ENCODE measurements at places on chromosomes 12 and 14.

- DNase-seq, result no peak
Measured at GRCh38 chr12:24431872-24432271, 482.4 kb upstream of the SOX5 start.

DNA sequence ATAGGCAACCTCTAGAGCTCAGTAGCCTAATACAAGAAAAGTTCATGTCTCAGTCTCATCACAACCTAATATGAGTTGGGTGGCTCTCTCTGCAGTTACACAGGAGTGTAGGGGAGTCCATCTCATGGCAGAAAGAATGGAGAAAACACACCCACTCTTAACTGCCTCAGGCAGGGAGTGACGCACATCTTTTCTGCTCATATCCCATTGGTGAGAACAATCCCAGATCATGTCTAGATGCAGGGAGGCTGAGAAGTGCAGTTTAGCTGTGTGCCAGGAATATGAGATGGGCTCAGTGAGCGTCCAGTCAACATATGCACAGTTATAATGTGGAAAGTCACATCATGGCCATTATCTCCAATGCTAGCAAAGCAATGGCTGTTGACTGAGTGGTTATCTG, 59.3 kb upstream of the KCNA5 start:
- no peak for DNase-seq

- no peak for DNase-seq
Measured at GRCh38 chr12:38847247-38847646, 58.1 kb downstream of the CPNE8 start.

DNA sequence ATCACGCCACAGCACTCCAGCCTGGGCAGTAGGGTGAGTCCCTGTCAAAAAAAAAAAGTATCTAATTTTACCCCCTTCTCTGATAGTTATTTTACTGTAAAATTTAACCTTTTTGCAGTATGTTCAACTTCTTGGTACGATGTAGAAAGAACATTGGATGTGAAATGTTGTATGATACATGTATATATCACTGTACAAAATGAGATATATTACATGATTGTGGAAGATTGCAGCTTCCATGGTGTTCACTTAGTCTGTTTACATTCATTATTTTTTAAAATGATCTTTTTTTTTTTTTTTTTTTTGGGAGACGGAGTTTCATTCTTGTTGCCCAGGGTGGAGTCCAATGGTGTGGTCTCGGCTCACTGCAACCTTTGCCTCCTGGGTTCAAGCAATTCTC, 9.0 kb downstream of the SP1 start:
- DNase-seq, result no peak

- no peak for DNase-seq
Measured at GRCh38 chr14:101506926-101507835, 54.1 kb upstream of the DIO3 start.

GRCh38 chr12:85424581-85425348, 144.7 kb downstream of the ALX1 start:
- DNase-seq, result no peak

GRCh38 chr12:12759234-12759915, 26.1 kb upstream of the APOLD1 start:
- DNase-seq, result no peak

DNA sequence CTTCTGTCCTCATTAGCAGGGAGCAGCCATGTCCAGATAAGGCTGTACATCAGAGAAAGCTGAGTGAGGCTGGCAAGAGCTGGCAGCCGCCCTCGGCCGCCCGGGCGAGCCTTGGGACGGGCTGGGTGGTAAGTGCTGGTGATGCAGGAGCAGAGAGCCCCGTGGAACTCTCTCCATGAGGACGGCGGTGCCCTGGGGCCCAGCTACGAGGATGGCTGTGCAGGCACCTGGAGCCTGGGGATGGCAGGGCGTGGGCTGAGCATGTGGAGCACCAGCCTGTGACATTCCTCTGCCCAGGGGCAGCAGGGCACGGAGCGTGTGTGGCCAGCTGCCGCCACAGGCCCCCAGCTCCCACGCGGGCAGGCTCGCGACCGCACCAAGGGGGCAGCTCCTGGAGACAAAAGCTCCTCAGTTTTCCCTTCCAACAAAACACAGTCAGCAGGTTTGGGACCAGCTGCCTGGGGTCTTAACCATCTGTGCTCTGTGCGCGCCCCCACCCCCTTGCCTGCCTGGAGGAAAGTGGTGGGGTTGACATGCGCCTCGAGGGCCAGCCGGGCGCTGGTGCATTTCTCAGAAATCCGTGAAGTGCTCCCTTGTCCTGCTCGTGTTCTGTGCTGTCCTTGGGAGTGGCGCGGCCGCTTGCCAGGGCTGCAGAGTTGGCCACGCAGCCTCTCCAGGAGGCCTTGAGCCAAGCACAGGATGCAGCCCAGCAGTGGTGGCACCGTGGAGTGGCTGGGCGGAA, 21.4 kb downstream of the PACS2 start:
- DNase-seq, result no peak

- DNase-seq, result no peak
Measured at GRCh38 chr12:62832027-62832426, 102.9 kb downstream of the PPM1H start.

DNA sequence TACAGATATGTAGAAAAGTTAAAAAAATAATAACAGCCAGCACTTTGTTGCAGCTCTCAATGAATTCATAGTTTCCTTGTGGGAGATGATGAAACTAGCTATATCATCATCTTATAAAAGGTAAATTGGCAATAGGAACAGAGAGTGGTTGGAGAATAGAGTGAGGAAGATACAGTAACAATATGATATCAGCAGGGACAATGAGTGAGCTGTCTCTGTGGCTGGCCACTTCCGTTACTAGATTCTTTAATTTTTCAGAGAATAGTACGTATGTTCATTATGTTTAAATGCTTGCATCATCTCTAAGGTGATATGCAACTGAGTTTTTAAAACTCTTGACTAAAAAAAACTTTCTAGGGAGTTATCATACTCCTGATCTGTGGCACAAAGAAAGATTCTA, 1006.2 kb upstream of the FLRT2 start:
- DNase-seq, result no peak

GRCh38 chr12:57047981-57048380, 1.9 kb downstream of the MYO1A start:
- no peak for DNase-seq

- DNase-seq, result no peak
Measured at GRCh38 chr12:3263282-3263681, 186.1 kb downstream of the TSPAN9 start.

- no peak for DNase-seq
Measured at GRCh38 chr12:84692071-84692470, 220.5 kb downstream of the SLC6A15 start.

DNA sequence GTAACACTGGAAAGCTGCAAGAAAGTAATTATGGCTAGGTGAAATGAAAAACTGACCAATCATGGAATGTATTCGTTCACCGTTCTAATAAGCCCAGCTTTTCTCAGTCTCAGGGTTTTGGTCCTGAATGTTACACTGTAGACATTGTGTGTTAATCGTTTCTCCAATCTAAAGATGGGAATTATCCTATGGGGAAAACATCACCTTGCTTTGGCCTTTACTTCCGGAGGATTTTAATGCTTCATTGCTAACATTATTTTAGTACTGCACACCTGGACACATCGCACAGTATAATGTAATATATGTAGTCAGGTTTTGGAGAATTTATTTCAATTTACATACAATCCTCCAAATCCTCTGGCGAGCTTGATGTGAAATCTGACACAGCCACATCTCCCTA, 1.2 kb upstream of the TRHDE start:
- no peak for DNase-seq

GRCh38 chr12:132162508-132163031, 18.3 kb downstream of the NOC4L start:
- DNase-seq, result no peak

- DNase-seq, result no peak
Measured at GRCh38 chr14:24123424-24124417, 6.7 kb upstream of the FITM1 start.

GRCh38 chr12:45599196-45599595, 130.3 kb upstream of the ARID2 start:
- DNase-seq, result no peak

DNA sequence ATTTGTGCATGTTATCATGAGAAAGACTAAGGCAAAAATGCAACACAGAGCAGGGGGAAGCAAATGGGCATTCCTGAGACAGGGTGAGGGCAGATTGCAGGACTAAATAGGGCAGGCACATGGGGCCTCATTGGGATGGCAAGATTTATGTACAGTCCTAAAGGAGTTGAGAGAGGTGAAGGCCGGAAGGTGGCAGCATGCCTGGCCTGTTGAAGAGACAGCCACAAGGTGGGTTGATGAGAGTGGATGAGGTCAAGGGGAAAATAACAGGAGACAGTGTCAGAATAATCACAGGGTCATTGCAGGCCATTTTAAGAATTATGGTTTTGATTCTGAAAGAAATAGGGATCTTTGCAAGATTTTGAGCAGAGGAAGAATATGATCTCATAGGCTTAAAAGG, 21.0 kb downstream of the PAH start:
- DNase-seq, result no peak

GRCh38 chr12:29103539-29103974, 45.5 kb upstream of the FAR2 start:
- no peak for DNase-seq

DNA sequence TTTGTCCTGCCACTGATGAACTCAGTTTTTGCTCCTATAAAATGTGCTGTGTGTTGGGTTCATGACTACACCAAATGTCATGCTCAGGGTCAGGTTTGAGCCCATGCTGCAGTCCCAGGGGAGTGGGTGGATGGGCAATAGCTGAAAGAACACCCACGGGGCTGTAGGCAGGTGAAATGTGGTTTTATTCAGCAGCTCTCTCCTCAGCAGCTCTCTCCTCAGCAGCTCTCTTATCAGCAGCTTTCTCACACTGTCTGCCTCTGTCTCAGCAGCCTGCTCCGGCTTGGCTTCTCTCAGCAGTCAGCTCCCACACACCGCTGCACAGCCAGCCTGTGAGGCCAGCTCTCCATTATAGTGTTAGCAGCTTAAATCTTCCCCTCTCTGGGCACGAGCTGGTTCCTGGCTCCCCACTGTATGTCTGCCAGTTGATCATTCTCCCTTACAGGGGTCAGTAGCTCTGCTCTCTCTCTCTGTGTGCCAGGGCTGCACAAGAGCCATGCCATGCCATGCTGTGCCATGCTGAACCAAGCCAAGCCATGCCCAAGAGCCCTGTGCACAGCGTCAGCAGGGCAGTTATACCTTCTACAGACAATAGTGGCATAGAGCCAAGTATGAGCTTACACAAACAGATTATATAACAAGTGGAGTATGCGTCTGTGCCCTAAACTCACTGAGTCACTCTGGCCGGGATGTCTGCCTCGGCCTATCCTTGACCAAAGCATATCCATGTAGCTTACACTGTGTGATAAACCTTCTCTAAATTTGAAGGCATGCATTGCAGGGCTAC, 303.3 kb upstream of the TMPO start:
- no peak for DNase-seq

GRCh38 chr14:96274122-96274521, 18.1 kb downstream of the BDKRB1 start:
- DNase-seq, result no peak
